Naive thymus-derived CD8-positive, alpha-beta T cell (primary cell): ENCODE measurements at places on chromosomes 12 and 14.
A peak's percentile ranks its signal among the peaks of the same experiment; 100 is the strongest.

DNA sequence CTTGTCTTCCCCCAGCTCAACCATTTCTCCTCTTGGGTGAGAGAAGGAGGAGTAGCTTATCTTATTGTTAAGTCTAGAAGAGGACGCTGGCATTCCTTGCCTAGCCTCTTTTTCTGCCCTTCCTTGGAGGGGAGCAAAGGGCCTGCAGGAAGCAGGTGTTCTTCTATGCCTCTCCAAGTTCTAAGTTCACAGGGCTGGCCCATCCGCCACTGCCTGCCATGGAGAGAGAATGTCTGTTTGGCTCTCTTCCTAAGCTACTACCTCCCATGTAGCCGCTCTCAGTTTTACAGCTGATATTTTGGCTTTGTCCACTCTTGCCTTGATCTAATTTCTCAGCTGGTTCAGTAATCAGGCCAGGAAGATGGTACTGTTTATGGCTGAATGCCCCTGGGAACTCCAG, 201.2 kb downstream of the NTF3 start:
- DNase-seq, result no peak

GRCh38 chr14:64763801-64764621, 59.8 kb downstream of the PLEKHG3 start:
- DNase-seq, result no peak

GRCh38 chr12:69948851-69949250, 123.8 kb downstream of the MYRFL start:
- no peak for DNase-seq

GRCh38 chr14:68979722-68980451, 785 bp upstream of the ACTN1 start:
- DNase-seq, result no peak

- DNase-seq, result peak; percentile 67
These were observed at the start of gene ITGB7 for GRCh38 chr12:53207042-53207441. Gene ITGB7 (minus strand): TSS chr12:53207251. CDS start chr12:53200443, 6,808 bp downstream.

DNA sequence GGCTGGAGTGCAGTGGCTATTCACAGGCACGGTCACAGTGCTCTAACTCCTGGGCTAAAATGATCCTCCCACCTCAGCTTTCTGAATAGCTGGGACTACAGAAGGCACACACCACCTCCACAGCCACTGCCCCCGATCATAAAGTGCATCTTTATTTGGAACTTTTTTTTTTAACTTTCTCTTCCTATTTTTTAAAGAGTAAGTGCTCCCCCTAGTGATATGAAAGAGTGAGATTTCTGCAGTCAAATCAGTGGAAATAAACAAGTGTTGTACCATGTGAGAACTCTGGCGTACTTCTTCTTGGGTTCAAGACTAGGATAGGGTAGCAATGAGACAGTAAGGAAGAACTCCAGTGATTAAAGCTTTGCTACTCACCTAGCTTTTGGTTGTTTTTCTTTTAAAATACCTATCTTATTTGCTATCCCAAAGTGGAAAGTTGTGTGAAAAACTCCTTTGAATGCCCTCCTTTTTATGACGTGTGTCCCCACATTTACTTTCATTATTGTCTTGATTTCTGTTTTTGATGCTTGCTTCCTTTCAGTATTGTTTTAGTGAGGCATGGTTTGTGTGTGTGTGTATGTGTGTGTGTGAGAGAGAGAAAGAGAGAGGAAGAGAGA, 6.6 kb downstream of the PPP4R4 start:
- DNase-seq, result peak; percentile 71

DNA sequence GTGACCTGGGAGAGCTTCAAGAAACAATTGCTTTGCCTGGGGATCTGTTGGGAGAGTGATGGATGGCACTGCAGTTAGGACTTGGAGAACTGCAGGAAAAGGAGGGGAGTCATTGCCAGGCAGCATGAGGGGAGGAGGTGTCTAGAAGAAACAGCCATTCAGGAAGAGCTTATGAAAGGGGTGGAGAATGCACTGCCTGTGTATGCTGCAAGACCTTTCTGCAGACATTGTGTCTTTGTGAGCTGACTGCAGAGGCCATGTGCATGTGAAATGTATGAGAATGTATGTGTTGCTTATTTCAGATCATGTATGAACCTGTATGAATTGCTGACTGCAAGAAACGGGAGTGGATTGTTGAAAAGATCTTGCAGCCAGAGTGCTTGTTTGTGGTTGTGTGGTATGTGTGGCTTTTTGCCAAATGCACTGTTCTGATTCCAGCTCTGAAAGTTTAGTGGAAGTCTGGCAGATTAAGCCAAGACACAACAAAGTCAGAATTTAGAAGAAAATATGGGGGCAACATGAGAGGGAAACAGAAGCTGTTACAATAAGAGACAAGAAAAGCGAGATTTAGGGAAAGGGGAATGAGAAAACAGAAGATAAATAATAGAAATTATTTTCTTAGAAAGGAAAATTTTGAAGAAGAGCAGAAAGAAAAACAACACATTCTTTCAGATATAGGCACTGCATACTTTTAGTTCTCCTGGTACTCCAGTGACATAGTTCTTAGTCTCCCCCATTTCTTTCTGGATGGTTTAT, 9.8 kb upstream of the RIMKLB start:
- peak; percentile 7 for DNase-seq

DNA sequence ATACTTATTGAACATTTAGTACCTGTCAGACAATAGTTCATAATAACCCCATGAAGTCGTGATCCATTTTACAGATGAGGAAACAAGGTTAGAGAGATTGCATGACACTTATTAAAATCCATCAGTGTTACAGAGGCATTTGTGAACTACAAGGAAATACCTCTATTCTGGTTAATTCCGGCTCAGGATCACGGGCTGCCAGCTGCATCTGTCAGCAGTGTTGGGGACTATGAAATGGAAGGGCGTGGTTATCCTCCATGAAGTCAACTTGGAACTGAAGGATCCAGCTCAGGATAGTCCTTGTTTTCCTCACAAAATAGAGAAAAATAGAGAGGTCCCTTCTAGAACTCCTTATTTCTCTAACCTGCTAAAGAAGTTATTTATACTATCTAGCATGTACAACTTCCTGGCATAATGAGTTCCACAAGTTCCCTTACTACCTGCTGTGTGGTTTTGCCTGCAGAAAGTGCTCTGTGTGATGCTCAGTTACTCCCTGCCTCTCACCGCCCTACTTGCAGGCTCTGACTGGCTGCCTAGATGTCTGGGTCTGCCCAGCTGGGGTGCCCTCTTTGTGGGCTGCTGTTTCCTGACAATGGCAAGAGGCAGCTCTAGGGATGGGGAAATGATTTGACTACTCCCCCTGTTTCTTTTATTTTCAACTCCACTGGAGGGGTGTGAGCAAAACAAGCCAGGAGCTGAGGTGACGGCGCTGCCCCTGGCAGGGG, 36.8 kb downstream of the PLXNC1 start:
- DNase-seq, result no peak

GRCh38 chr14:88955455-88955854, 131.0 kb downstream of the TTC8 start:
- DNase-seq, result no peak

- DNase-seq, result no peak
These were observed 17.5 kb downstream of the STON2 start for GRCh38 chr14:81382517-81383225.

- no peak for DNase-seq
These were observed 250.5 kb upstream of the SOX5 start for GRCh38 chr12:24200010-24200409.

DNA sequence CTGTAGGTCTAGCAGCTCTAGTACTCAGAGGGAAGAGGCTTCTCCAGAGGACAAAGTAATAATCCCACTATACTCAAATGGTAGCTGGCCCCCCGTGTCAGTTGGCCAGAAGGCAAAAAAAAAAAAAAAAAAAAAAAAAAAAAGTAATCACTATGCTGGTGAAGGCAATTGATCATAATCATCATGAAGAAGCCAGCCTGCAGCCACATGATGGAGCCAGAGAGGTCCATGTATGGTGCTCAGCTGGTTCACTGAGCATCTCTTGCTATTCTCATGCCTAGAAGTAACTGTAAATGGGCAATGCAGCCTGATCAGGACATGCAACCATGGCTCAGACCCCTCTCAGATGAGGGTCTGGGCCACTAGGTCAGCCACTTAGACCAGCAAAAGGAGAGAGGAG, 378.8 kb downstream of the MED13L start:
- no peak for DNase-seq

GRCh38 chr12:67716817-67717216, 68.3 kb downstream of the DYRK2 start:
- no peak for DNase-seq
